ENCODE measurements at places on chromosomes 4 and X.

- DNase-seq = no peak
Measured at GRCh38 chr4:38132843-38133662, 172.9 kb downstream of the PTTG2 start.

GRCh38 chrX:73266766-73267165 is 52.1 kb upstream of the NAP1L2 start:
- no peak for DNase-seq

DNA sequence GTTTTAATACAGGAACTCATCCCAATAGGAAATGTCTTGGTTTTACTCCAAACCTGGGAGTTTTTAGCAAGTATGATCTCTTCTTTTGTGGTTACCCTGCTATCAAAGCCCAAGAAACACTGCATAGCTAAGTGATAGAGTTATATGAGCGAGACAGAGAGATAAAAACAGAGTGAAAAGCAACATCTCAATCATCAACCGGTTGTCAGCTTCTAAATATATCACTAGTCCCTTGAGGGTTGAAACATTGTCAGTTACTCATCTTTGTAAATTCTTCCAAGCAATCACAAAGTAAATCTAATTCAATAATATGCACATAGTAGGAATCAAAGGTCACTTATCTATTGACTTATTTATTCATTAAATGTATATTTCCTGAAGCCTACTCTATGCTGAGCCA is 483.9 kb downstream of the IDS start:
- no peak for DNase-seq

DNA sequence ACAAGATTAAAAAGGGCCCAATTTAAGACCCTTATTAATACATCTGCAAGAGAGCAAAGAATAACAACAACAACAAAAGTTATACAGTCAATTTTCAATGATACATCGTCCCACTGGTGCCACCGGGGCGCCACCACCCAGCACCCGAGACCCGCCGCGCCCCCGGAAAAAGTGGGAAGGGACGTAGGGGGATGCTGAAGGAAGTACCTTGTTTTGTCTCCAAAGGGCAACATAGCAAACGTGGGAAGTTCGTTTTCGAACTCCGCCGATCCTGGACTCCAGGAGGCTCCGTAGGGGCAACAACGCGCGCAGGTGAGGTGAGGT is 1.7 kb downstream of the PDE5A start:
- no peak for DNase-seq

DNA sequence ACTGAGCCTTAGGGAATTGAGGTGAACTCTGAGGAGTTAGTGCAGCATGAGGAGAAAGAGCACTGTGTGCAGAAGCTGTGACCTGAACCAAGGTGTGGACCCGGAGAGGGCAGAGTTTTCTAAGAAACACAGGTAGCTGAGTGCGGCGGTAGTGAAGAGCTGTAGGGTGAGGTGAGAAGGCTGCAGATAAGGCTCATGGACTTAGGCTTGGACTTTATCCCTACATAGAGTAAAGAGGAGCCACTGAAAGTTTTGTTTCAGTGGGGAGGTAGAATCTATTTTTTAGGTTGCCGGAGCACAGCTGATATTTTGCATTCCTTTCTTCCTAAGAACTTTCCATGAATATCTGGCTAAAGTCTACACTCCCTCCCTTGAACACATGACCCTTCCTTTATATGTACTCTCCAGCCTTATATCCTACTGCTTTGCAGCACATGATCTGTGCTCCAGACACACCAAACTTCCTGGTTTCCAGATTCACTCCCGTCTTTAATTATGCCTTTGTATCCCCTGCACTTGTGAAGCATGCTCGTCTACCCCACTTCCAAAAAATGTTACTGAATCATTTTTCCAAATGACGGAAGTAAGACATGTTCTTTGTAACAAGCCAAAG is 10.6 kb upstream of the PGRMC2 start:
- DNase-seq = no peak

GRCh38 chr4:106339431-106339830 is 23.1 kb downstream of the AIMP1 start:
- no peak for DNase-seq

GRCh38 chr4:79650217-79650616 is 242.2 kb upstream of the GK2 start:
- no peak for DNase-seq

DNA sequence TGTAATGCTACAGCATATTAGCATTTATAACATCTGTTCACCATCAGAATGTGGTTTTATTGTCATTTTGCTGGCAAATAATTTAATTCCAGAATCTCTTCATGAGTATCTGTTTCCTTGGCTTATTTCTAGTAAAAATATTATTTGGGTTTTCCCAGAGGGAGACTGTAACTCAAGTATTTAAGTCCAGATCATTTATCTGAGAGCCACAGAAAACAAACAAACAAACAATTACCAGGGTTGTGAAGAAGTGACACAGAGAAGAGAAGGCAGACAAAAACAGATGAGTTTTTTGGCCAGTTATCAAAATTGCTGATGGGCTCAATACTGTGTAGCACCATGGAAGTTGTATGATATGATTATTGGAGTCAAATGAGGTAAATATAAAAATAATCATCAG is 515.1 kb downstream of the TECRL start:
- no peak for DNase-seq

- DNase-seq = no peak
Measured at GRCh38 chr4:71941001-71941400, 90.8 kb upstream of the NPFFR2 start.

DNA sequence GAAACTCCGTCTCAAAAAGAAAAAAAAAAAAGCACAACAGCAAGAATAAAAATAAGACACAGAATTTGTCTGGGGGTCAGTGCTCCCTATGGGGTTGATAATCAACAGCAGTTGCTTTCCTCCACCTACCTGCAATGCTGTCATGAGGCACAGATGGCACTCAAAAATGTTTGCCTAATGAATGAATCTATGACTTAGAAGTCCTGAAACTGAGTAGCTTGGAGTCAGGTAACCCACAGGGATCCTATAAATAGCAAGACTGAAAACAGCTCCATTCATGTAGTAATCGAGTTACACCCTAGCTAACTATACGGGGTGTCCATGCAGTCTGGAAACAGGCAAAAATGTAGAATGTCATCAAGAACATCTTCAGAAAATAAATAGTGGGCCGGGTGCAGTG is 19.8 kb upstream of the DDX3X start:
- no peak for DNase-seq

GRCh38 chr4:90769251-90769650 is 642.1 kb downstream of the CCSER1 start:
- DNase-seq = no peak

GRCh38 chrX:30679369-30679768 is 26.1 kb downstream of the GK start:
- DNase-seq = no peak

GRCh38 chrX:24485323-24485722 is 20.2 kb downstream of the PDK3 start:
- DNase-seq = no peak

- no peak for DNase-seq
Measured at GRCh38 chrX:126456136-126456535, 96.5 kb downstream of the DCAF12L1 start.

DNA sequence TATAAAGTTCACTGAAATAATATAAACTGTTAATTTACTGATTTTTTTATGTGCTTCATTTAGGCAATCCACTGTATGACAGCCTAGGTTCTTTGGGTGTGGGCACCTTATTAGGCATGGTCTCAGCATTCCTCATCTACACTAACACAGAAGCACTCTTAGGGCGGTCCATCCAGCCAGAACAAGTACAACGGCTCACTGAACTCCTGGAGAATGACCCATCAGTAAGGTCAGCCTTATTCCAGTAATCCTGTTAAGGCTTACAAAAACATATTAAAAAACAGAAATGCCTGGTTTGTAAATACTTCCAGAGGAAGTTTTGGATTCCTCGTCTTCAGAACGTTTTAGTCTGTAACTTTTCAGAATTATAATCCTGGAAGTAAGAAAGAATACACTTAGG is 80.1 kb downstream of the SLC30A9 start:
- DNase-seq = no peak

DNA sequence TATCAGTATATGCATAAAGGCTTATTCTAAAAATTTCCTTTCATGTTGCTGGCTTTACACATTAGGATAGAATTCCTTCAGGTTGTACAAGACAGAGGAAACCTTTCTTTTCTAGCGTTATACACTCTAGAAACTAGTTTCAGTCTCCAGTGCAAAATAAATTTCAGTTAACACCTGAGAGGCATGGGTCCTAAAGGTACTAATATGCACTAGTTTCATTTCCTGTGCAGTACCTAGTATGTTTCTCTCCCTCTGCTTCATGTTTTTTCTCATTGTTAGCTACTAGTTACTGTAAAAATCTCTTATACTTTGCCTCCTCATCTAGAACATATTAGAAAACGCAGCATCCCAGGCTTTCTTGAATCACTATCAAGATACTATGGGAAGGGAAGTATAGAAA is 54.0 kb downstream of the SNX25 start:
- no peak for DNase-seq

GRCh38 chrX:119917877-119918276 is 22.2 kb downstream of the AKAP14 start:
- DNase-seq = no peak

GRCh38 chrX:121987163-121987562 is 939.8 kb downstream of the GLUD2 start:
- DNase-seq = no peak

GRCh38 chr4:88753658-88754571 is 56.3 kb upstream of the NAP1L5 start:
- DNase-seq = no peak
